RPMI7951 (cell line): ENCODE measurements at places on chromosomes 1 and 21. TPM values are rescaled to one million over a fixed set of nuclear protein-coding genes. Genes with fewer than 3 reads are reported as not detected.
A peak's percentile ranks its signal among the peaks of the same experiment; 100 is the strongest.

DDX59 gene
- 15.6 and 28.5 TPM in 2 replicates for total RNA-seq

HNRNPCL2 gene
- total RNA-seq: not detected in 2 replicates

S100A9 gene
- total RNA-seq: 1.1 and 2.4 TPM in 2 replicates

CNIH4 gene
- total RNA-seq: 97.3 and 115 TPM in 2 replicates

ATP6V1G3 gene
- total RNA-seq: not detected in 2 replicates

AIRE gene
- total RNA-seq: 0.10 TPM in 1 of 2 replicates, not detected in the other

RAD54L gene
- total RNA-seq: 12.7 and 13.1 TPM in 2 replicates

CD247 gene
- 0.20 TPM in 1 of 2 replicates, not detected in the other for total RNA-seq

ZNF644 gene
- total RNA-seq: 53.1 and 59.8 TPM in 2 replicates

C1orf21 gene
- total RNA-seq: 16.4 and 20.1 TPM in 2 replicates

OLIG2 gene
- 0.72 and 0.88 TPM in 2 replicates for total RNA-seq

APOBEC4 gene
- total RNA-seq: not detected in 2 replicates

SIM2 gene
- 1.2 and 1.5 TPM in 2 replicates for total RNA-seq

CEP170 gene
- 65.4 and 66.0 TPM in 2 replicates for total RNA-seq

CELA2A gene
- total RNA-seq: not detected in 2 replicates

TEKT2 gene
- 0.20 TPM in 1 of 2 replicates, not detected in the other for total RNA-seq

BMP8B gene
- total RNA-seq: 2.4 TPM in 2 replicates

CFHR1 gene
- not detected in 2 replicates for total RNA-seq

SLC9C2 gene
- total RNA-seq: not detected in 2 replicates

GRCh38 chr1:116984406-116985160, 17.0 kb upstream of the CD101 start:
- no peak for DNase-seq

- no peak for DNase-seq
These were observed 7.8 kb downstream of the DMRTA2 start for GRCh38 chr1:50415235-50416149.

DNA sequence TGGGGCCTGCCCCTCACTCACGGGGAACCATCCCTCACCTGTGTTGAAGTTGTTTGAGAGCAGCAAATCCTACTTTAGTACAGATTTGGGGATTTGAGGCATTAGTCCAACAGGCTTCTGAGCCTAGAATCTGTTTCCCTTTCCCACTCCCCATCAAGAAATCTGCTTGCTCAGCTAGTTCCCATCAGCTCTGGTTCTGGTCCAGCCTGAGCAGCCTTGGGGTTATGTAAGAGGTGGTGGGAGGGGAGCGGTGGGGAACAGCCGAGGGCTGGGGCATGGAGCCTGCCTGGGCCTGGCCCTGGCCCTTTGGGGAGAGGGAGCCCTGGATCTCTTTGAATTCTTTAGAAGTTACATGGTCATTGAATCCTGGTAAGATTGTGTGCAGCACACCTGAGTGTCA, 4.1 kb downstream of the GSTM5 start:
- DNase-seq: no peak

GRCh38 chr1:55262822-55263221, 47.7 kb upstream of the USP24 start:
- peak; percentile 91 for DNase-seq

DNA sequence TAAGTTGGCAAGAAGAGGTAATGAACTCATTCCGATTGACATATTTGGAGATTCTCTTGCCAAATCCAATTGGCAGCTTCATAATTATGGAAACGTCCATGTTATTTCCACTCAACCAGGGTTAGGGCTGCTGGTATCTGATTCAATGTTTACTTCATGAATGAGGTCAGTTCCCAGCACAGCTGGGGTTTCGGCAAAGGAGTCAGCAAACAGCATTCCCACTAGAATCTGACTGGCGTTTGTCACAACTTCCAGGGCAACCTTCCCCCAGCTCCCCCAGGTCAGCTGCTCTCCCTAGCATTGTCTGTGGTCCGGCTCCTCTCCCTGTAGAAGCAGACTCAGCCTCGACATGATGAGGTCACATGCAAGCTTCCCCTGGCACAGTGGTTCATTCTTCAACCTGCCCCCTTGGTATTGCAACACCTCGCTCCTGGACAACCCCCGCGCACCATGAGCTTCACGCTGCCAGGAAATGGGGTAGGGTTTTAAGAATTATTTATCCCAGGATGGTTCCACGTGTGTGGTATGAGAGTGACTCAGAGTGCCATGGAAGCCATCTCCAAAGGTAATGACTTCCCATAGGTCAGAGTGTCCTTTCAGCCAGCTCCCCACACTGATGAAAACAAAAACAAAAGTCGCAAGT, 100.7 kb upstream of the SLC25A33 start:
- peak; percentile 70 for DNase-seq

DNA sequence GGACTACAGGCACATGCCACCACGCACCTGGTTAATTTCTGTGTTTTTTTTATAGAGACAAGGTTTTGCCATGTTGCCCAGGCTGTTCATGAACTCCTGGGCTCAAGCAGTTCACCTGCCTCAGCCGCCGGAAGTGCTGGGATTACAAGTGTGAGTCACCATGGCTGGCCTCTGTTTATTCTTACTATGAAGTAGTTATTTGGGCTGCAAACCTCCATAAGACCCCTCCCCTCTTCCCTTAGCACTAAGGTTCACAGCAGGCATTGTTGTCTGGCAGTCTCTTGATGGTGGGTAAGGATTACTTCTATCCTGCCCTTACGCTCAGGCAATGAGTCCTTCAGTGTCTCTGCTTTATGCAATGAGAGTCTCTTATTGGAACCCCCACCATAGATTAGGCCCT, 51.8 kb downstream of the ANGPTL1 start:
- DNase-seq: no peak

DNA sequence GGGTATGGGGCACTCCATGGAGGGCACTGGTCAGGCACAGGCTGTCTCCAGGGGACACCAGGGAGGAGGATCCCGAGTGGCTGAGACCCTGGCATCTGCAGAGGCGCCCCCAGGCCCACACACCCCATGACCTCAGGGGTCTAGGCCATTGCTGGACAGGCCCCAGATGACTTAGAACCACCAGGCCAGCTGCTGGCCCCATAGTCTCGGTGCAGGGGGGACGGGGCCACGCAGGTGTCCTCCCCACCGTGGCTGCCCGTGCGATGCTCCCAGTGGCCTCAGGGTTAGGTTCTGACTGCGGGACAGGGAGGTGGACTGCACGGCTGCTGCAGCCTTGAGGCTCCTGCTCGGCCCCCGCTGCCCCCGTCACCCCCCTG, 44.0 kb downstream of the MORN1 start:
- DNase-seq: no peak

DNA sequence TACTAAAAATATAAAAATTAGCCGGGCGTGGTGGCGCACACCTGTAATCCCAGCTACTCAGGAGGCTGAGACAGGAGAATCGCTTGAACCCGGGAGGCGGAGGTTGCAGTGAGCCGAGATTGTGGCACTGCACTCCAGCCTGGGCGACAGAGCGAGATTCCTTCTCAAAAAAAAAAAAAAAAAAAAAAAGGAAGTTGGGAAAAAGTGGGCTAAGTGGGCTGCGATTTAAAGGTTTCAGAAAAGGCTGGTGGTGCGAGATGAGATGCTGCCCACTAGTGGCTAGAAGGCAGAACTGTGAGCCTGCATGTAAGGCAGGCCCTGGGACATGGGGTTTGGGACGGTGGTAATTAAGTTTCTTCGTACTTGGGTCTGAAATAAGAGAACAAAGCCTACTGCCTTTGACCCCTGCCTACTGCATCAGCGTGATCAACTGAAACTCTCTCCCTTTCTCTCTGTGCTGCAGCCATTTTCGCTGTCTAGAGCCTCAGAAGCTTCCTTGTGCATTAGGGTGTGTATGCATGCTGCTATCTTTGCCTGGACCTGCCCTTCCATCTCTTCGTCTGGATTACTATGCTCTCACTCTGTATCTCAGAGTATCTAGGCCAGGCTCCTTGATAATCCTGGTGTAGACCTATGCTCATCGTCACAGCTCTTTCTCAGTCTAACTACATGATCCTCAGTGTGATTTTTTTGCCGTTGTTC, 12.4 kb downstream of the FMOD start:
- peak; percentile 45 for DNase-seq

GRCh38 chr1:202599669-202600431, 110.4 kb downstream of the SYT2 start:
- DNase-seq: peak; percentile 71

DNA sequence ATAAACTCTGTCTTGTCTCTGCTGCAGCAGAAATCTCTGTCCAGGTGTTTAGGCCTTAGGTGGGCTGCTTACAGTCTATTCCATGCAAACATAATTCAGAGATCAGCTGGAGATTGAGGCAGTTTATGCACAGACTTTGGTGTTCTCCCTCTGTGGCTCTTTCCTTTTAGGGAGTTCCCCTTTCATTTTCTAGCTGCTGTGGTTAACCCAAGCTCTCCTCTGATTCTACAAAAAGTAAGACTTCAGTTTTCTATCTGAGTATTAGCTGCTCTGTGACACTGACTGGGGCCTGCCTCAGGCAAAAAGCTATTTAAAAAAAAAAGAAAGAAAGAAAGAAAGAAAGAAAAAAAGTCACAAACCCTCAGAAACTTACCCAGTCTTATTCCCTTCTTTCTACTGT, 211.1 kb downstream of the CAMTA1 start:
- no peak for DNase-seq

DNA sequence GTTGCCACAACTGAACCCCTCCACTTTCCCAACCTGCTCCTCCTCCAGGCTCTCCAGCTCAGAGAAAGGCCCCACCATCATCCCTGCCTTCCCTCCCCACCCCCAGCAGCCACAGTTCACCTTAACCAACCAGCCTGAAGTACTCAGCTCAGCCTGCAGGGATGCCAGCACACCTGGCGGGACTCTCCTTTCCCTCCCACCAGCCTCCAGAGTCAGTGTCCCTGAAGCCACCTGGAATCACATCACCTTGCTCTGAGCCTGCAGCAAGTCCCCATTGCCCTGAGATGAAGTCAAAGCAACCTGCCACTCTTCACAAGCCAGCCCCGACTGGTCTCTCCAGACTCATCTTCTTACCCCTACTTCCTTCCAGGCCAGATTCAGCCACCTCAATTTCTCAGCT, 26.2 kb upstream of the ZC3H12A start:
- DNase-seq: no peak

GRCh38 chr21:25080141-25080540, 527.1 kb downstream of the MRPL39 start:
- DNase-seq: peak; percentile 19

DNA sequence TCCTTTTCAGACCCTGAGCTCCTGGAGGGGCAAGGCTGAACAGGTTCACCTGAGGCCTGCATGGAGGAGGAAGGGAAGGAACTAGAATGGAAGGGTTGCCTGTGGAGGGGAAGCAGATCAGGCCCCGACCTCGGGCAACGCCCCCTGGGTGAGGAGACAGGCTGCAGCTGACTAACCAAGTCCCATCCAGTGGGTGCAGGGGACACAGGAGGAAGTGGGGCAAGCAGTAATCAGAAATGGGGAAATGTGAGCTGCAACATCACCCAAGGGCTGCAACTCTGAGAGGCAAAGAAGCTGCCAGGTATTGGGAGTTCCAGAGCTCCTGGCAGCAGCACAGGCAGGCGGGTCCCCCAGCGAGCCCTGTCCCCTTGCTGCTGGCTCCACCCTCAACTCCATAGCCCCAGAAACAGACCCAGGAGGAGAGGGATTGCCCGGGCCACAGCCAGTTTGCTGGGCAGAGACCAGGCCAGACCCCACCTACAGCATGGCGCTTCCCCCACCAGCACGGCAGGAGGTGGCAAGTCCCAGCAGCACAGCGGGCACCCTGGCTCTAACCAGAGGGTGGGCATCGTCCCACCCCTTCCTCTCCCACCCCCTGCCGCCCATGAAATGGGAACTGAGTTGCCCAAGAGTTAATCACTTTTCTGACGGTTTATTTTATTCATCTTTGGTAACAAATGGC, 38.5 kb downstream of the MRPL37 start:
- no peak for DNase-seq

DNA sequence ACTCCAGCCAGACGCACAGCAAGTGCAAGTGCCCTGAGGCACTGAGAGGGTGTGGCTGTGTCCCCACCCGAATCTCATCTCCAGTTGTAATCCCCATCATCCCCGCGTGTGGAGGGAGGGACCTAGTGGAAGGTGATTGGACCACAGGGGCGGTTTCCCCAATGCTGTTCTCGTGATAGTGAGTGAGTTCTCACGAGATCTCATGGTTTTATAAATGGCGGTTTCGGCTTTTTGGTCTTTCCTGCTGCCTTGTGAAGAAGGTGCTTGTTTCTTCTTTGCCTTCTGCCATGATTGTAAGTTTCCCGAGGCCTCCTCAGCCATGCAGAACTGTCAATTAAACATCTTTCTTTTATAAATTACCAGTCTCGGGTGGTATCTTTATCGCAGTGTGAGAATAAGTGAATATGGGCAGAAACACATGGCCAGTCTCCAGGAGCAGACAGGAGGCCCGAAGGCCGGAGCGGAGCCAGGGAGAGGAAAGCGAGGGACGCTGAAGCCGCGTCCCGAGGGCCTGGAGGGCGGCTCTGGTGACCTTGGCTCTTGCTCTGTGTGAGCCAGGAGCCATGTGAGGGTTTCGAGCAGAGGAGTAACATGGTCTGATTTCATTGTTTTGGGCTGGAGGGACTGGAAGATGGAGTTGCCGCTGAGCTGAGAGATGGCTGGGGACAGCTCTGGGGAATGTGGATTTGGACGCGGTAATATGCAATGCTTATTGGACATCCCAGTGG, 76.0 kb upstream of the C1orf174 start:
- DNase-seq: peak; percentile 18

- DNase-seq: no peak
These were observed 5.1 kb downstream of the KRTAP22-1 start for GRCh38 chr21:30605968-30606367.

GRCh38 chr1:80457409-80457808, 1343.3 kb upstream of the ADGRL2 start:
- no peak for DNase-seq

- DNase-seq: no peak
These were observed 372.6 kb downstream of the AGBL4 start for GRCh38 chr1:49651136-49651535.

- no peak for DNase-seq
These were observed 813.2 kb downstream of the PLA2G4A start for GRCh38 chr1:187641907-187642306.

- DNase-seq: no peak
These were observed 12.3 kb upstream of the SEMA4A start for GRCh38 chr1:156140879-156141707.

GRCh38 chr1:157497284-157497683, 55.0 kb downstream of the FCRL5 start:
- no peak for DNase-seq

DNA sequence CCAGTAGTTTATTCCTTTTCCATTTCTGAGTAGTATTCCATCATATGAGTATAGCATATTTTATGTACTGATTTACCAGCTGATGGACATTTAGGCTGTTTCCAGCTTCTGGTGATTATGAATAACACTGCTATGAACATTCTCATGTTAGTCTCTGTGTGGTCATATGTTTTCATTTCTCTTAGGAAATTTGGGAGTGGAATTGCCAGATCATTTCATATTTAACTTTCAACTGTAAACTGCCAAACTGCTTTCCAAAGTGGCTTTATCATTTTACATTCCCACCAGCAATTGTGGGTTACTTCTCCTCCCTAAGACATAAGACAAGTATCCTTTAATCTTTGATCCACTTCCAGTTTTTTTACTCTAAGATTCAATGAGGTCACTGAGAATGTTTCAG, 85.7 kb upstream of the RALGPS2 start:
- DNase-seq: no peak
